NCI-H1930 (cell line): ENCODE measurements at places on chromosomes 11 and 22.

DNA sequence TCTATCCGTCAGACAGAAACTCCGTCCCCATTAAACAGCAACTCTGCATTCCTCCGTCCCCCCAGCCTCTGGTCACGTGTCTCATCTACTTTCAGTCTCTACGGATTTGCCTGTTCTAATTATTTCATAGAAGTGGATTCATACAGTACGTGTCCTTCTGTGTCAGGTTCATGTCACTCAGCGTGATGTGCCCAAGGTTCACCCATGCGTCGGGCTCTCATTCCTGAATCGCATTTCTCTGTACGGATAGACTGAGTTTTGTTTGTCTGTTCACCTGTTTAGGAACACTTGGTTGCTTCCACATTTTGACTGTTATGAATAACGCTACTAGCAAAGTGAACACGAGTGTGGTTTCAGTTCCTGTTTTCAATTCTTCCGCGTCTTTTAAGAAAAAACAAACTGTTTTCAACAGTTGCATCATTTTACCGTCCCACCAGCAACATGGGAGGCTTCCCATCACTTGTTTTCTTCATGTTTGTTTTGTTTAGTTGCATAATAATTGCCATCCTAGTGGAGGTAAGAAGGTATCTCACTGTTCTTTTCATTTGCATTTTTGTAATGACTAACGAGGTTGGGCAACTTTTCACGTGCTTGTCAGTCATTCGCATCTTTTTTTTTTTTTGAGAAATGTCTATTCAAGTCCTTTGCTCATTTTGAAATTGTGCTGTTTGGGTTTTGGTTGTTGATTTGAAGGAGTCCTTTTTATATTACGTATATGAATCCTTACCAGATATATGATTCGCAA lies 8.9 kb upstream of the NLRP6 start:
- no peak for DNase-seq

- DNase-seq = no peak
Observed at GRCh38 chr11:60996381-60997138, 25.1 kb downstream of the CD6 start.

DNA sequence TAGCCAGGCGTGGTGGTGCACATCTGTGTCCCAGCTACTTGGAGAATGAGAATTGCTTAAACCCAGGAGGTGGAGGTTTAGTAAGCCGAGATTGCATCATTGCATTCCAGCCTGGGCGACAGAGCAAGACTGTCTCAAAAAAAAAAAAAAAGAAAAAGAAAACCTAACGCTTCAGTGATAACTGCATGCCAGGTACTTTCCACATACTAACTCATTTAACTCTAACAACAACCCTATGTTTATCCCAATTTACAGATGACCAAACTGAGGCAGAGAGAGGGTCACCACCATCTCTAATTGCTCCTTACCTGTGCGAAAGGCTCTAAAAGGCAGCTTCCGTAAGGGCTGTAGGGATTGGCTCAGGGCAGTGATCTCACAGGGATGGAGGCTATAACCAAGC lies 11.6 kb downstream of the PISD start:
- no peak for DNase-seq

- DNase-seq = no peak
Observed at GRCh38 chr11:64084146-64084950, 48.6 kb downstream of the FLRT1 start.

GRCh38 chr11:484616-485015 lies 22.4 kb downstream of the RNH1 start:
- DNase-seq = no peak

- DNase-seq = no peak
Observed at GRCh38 chr22:44566911-44567310, 68.9 kb upstream of the RTL6 start.

DNA sequence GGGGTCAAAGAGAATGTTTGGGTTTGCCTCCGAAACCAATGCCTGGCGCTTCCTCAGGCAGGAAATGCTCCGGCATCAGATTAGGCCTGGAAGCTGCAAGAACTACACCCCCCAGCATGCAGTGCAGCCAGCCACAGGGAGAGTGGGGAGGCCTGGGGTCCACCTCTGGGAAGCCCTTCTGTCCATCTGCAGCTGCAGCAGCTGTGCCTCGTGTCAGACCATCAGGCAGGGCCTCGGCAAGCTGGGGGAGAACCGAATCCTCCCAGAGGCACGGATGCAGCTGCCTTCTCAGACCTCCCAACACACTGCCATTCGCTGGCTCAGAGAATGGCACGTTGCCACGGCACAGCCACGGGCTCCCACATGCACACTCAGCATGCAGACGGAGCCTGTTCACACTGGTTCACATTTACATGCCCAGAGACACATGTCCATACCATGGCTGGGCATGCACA lies 57.4 kb downstream of the NECTIN1 start:
- DNase-seq = no peak

- no peak for DNase-seq
Observed at GRCh38 chr11:35063488-35063931, 75.5 kb upstream of the CD44 start.

DNA sequence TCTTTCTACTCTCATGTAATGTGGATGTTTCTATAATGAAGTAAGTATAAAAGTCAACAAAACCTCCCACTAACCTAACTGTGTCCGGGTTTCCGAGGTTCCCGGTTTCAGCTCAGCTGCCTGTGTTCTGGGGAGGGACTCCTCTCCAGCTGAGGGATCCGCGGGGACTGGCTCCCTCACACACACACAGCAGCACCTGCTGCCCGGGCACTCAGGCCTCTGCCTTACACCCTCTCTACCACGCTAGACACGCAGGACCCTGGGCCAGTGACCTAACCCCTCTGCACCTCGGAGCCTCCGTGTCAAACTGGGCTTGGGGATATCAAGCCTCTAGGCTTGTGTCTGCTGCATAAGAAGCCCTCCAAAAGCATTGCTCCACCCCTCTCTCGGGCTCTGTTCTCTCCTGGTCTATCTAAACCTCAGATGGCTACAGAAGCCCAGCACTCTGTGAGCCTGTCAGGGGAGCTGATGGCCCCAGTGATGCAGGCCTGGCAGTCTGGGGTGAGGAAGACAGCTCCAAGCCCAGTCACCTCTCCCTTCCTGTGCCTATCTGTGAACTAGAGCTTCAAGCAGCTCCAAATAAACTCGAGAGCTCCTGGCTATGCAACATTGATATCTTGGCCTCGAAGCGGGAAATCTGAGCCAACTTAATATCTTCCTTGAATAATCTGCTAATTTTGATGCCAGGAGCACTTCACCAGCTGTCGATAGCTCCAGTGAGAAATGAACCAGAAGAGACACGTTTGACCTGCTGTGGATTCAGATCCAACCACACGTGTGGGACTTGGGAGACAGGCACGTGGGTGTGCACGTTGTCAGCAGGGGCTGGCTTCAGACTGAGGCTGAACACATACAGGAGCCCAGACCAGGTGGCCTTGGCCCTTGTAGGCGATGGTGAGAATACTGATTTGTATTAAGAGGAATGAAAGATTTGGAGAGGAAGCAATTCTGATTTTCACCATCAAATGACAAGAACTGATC lies 232.7 kb upstream of the B3GAT1 start:
- DNase-seq = no peak

DNA sequence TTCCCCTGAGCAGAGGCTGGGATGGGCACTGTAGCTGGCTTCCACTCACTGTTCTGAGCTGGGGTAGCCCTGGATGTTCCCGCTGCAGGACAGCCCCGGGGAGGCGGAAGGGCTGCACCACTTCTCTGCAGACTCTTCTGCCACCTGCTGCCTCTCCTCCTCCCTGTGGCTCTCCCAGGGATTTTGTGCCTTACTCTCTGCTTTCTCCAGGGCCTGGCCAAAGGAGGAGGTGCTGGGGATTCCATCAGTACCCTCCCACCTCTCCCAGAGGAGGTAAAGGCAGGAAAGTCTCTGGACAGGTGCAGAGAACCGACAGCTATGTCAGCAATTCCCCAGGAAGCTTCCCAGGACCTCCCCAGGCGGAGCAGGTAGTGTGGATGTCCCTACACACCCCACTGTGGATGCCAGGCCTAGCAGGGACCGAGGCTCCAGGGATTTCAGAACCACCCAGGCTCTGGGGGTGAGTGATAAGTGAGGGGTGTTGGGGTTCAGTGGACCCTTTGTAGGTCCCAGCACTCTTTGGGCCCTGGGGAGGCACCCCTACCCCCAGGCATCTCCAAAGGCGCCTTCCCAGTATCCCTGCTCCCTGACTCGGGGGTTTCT lies 11.3 kb downstream of the DUSP8 start:
- DNase-seq = no peak

- DNase-seq = no peak
Observed at GRCh38 chr11:107218123-107219013, 200.1 kb upstream of the GUCY1A2 start.

GRCh38 chr11:75722669-75723042 lies 5.0 kb downstream of the MOGAT2 start:
- no peak for DNase-seq

DNA sequence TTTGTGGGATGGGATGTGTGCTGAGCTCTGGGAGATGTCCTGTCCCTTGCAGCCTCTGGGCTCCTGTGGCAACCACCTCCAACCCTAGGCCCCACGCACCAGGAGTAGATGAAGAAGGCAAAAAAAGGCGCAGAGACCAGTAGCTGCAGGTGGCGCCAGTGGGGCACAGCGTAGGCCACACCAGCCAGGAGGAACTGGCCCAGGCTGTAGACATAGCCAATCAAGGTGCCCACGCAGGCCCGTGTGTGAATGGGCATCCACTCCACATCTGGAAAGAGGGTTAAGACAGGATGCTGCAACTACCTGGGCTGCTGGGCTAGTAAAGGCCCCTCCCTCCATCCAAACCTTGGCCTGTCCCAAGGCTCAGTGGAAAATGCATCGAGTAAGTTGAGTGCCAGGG lies 3.0 kb downstream of the SLC22A6 start:
- DNase-seq = no peak

- no peak for DNase-seq
Observed at GRCh38 chr11:76824083-76824939, 36.4 kb upstream of the ACER3 start.

- no peak for DNase-seq
Observed at GRCh38 chr22:48097723-48098122, 1335.3 kb downstream of the TBC1D22A start.

GRCh38 chr22:42967005-42967404 lies 47.9 kb downstream of the PACSIN2 start:
- DNase-seq = no peak

DNA sequence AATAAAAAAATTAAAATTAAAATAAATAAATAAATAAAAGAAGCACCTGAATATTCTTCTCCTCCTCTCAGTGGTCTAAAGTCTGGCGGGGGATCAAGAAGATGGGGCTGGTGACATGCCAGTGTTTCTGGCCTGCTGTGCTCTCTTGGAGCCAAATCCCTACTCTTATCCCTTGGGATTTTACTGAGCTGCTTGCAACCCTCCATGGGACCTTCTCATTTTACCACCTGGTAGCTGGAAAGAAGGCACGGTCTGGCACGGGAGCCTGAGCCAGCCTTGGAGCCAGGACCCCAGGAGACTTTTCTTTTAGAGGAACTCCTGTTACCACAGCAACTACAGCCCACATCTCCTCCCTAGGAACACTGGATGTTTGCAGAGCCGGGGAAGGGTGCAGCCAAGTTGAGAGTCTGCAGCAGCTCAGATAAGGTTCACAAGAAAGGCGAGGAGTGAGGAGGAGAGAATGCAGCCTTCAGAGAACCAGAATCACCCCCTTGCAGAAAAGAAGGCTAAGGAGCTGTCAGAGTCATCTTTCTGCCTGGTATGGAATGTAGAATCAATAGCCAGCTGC lies 21.4 kb downstream of the CD6 start:
- no peak for DNase-seq

- DNase-seq = no peak
Observed at GRCh38 chr11:118789501-118790356, 1.2 kb downstream of the DDX6 start.

DNA sequence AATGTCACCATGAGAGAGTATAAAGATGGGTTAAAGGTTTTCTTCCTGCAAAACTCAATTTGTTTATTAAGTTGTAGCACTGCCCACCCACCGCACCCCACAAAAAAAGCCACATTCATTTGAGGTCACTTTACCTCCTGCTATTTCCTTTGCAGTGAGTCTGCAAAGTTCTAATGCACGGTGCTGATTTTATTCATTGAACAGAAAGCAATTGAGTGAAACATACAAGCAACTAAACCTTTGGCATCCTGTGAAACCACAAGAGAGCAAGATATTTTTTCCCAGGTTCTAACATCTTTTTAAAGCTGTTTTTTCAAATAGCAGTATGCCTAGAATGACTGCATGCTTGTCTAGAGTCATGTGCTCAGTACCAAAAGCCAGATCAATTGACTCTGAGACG lies 39.0 kb downstream of the RRAS2 start:
- DNase-seq = no peak

DNA sequence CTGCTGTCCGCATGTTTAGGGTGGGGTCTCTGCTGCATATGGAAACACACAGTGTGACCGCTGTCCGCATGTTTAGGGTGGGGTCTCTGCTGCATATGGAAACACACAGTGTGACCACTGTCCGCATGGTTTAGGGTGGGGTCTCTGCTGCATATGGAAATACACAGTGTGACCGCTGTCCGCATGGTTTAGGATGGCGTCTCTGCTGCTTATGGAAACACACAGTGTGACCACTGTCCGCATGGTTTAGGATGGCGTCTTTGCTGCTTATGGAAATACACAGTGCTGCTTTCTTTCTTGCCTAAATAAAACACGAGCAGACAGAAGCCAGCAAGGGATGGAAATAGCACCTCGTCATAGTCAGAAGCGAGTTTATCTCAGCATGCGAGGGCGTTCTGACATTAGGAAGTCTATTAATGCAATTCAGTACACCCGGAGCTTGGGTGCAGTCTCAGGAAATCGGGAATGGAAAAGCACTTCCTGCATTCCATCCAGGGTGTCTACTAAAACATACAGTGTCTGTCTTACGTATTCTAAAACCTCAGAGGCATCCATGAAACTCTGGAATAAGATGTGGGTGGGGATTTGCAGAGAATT lies 32.6 kb upstream of the TOLLIP start:
- no peak for DNase-seq

DNA sequence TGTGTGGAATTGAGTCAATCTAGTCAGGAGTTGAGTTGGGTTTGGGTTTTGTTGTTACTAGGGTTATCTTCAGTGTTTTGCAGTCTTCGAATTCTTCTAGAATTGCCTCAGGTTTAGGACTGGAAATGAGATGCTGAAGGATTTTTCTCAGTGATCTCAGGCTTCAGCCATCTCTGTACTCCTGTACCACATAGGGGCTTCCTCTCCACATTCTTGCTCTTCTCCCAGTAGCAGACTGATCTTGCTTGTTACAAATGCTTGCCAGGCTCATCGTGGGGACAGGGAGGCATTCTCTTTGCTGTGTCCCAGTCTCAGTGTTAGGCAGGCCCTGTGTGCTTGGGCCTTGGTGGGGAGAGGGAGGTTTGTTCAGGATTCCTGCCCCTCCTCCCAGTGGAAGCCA lies 96.1 kb downstream of the LRRC32 start:
- DNase-seq = no peak
